ENCODE measurements at places on chromosomes 13 and 19.

DNA sequence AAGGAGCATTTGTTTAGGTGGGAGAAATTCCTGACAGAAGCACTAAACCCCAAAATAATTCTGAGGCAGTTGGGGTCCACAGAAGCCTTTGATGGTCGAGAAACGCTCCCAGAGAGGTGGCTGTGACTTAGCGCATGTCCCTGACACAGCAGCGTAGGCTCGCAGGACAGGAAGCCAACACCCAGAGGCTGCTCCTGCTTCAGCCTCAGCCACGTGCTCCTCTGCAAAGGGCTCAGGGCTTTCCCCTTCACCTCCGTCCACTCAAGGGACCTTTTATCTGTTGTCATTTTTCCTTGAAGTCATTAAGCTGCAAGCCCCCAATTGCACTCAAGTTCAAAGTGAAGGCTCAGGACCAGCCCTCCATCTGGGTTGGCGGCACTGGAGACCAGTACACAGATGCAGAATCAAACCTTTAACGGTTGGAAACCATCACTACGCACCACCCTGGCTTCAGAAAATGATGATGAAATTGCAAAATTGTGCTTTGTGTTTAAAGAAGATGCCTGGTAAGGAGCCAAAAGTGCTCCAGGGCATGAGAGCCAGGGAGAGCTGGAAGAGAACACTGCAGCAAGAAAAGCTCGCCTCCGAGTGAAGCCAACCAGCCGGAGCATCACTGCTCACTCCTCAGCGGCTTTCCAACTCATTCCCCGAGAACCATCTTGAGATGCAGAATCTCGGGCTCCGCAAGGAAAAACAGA is 219.6 kb downstream of the RAP2A start:
- no peak for DNase-seq

GRCh38 chr13:98496966-98497365 is 79.9 kb downstream of the STK24 start:
- no peak for DNase-seq

- no peak for DNase-seq
Measured at GRCh38 chr19:50759886-50760285, 10.4 kb upstream of the GPR32 start.

DNA sequence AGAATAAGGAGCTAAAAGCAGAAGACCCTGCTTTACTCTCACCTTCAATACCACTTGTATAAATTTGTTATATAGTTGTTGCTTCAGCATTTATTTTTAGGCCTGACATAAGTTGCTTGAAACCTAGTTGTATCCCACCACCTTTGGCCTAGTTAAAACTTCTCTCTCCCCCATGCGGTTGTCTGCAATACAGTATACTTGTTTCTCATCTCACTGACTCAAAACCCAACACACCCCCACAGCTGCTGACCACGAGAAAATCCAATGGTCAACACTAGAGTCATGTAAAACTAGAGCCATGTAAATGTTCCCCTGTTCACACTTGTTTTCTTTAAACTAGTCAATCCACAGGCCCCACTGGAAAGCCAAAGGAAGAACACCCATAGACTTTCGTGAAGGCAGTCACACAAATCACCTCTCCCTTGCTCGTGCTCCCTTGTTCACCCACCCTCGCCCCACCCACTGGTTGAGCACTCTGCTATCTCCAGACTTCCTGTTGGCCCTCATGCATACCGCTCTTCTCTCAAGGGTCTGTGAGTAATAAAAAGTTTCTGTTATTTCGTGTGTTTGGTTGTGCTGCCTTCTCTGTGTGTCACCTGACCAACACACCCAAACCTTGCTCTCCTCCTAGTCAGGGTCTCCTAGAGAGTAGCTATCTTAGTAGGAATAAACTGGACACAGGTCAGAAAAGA is 12.9 kb upstream of the CCDC169 start:
- DNase-seq, result no peak

- DNase-seq, result no peak
Measured at GRCh38 chr13:37869756-37870488, at the start of gene TRPC4. Gene TRPC4, minus strand, starts transcription at chr13:37869772. Its CDS starts 86,439 bp downstream, at chr13:37783333.

DNA sequence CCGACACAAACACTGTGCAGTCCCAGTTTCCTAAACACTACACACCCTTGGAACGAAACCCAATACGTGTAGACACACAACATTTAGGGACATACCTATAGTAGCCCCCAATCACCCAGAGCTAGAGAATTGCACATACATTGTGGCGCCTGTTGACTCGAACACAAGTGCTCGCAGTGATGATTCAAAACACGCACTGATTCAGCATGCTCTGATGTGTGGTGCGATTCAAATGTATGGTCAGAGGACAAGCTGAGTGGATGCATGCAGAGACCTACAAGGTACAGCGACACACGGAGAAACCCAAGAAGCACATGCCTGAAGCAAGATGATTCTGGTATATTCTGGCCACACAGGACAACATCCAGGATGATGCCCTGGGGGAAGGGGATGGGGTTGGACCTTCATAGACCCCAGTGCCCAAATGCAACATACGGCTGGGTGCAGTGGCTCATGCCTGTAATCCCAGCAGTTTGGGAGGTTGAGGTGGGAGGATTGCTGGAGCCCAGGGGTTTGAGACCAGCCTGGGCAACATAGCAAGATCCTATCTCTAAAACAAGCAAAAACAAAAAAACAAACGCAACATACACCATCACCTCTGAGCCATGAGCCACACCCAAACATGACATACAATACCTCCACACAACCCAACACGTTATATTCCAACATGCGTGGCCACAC is 997 bp upstream of the KCNN4 start:
- DNase-seq, result no peak

- no peak for DNase-seq
Measured at GRCh38 chr13:111265701-111266035, 54.8 kb upstream of the TEX29 start.

DNA sequence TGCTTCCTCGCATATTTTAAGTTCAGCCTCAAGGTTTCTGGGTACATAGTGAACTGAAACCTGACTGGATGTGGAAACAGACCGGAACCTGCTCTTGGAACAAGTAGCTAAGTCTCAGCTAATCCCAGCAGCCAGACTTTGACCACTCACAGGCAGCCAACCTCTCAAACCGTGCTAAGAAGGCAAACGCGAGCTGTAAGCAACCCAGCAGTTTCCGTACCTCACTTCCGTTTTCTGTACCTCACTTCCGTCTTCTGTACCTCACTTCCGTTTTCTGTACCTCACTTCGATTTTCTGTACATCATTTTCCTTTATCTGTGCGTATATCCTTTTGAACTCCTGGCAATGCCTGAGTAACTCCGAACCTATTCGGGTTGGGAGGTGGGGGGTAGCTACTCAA is 96.8 kb downstream of the SUCLA2 start:
- no peak for DNase-seq
